ENCODE measurements at places on chromosomes 3 and 15.

DNA sequence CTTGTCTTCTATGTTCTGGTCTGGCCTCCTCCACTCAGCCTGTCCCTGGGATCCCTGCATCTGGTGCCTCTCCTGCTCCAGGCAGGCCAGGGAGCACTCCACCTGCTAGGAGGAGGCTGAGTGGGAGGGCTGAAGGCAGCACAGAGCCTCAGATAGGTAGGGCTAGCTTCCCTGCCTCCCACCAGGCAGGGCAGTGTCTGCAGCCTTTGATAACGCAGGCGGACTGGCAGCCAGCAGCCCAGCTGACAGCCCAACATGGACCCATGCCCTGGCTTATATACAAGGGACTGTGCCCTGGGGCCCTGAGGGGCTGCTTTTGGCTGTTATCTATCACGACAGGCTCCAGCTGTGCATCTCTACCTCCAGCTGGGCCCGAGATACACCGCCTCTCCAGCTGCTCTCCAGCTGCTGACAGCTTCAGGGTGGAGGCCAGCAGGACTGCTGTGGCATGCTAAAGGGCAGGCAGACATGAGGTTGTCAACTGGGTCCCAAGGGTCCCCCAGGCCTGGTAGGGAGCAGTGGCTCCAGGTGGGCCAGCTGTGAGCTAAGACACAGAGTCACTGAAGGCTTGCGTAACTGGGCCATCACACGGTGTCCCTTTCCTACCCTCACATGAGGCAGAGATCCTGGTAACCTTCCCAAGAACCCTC lies 5.2 kb upstream of the CLK3 start:
- peak; percentile 55 for DNase-seq

DNA sequence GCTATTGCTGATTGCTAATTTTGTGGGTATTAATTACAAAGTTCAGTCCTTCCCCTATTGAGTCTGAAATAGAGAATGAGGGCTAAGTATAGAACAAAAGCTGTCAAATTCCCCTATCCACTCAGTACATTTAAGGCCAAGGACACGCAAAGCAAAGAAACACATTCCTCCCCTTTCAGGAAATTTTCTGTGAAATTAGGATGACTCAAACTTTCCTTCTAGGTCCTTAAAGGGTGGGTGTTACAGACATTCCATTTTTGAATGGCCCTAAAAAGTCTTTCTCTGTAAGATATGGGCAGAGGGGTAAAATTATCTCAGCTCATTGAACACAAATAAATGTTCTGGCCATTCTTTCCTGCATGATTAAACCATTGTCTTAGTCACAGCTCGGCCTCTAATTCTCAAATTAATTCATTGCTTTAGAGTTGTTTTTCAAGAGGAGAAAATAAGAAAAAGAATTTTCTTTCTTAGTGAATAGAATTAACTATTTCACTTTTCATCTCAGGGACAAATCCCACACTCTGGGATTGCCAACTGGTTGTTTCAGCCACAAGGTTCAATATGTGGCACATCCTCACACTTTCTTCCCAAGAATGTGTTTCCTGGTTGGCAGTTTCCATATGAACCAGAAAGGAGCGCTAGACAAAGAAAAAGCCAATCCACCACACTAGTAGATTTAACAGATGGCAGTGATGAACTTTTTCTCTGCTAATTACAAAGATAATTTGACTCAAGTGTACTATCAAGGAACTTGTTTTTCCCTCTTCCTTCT lies 424.1 kb downstream of the ZNF385D start:
- no peak for DNase-seq

DNA sequence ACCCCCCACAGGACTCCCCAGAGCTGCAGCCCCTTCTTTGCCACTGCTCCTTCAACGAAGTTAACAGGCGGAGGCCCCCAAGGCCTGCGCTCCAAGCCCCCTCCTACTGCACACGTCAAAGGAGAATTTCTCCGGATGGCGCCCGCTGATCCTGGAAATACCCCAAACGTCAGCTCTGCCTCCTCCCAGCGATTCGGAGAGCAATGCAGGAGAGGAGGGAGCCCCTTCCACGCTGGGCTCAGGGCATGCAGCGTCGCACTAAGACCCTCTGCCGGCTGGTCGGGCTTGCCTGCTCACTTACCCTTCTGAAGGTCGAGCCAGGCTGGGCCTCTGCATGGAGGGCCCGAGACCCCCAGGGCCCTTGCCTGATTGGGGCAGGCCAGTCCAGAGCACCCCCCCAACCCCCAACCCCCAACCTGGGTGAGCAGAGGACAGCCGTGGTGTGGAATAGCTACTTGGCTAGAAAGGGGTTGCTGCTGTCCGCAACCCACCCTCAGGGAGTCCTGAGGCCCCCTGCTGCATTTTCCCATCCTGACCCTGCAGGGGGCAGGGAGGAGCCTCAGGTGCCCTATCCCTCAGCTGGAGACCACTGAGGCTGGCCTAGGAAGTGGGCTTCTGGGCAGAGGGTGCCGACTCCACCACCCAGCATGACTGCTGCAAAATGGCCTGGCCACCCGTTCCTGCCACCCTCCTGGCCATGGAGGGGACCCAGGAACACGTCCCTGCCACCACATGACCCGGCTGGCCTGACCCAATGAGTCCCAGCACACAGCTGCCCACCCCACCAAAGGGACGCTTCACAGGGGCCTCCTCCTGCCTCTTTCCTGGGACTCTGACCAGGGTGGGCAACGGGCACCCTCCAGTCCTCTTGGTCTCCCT lies 976 bp downstream of the ATP2B2 start:
- no peak for DNase-seq

DNA sequence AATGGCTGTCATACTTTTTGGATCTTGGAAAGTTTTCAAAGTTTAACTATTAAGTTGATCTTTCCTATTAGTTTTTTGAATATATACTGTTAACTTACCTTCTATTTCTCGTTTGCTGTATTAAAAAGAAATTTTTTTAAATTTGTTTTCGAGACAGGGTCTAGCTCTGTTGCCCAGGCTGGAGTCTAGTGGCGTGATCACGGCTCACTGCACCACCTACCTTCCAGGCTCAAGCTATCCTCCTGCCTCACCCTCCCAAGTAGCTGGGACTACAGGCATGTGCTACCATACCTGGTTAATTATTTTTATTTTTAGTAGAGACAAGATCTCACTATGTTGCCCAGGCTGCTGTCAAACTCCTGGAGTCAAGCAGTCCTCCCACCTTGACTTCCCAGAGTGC lies 4.6 kb downstream of the KNL1 start:
- no peak for DNase-seq

GRCh38 chr3:39052583-39052982 lies 767 bp downstream of the WDR48 start:
- no peak for DNase-seq

DNA sequence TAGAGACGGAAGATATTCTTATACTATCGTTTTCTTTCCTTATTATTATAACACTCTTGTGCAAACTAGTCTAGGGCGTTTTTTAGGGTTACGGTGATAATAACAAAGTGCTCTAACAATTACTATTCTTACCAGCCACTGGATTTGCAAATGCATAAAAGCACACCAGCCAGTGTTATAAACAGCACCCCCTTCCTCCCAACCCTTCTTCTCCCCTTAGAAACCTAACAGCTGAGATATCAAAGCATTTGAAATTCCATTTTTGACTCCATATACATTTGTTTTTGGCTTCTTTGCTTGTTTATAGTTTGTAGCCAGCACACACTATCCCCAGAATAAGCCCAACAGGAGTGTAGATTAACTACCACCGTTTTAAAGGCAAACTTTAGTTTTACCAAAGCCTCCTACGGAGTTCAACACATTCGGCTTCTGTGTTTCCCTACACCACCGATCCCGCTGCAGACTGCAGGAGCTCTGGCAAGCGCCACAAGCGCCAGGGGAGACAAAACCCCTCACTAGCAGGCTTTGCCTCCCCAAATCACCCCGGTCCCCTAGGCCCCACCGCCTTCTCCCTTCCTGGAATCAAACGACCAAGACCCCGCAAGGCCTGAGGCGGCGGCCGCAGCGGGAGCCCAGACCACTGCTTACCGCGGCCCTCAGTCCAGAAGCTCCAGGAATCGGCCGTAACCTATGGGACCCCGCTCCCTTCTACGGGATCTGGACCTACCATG lies 461 bp downstream of the COPB2 start:
- peak; percentile 43 for DNase-seq

DNA sequence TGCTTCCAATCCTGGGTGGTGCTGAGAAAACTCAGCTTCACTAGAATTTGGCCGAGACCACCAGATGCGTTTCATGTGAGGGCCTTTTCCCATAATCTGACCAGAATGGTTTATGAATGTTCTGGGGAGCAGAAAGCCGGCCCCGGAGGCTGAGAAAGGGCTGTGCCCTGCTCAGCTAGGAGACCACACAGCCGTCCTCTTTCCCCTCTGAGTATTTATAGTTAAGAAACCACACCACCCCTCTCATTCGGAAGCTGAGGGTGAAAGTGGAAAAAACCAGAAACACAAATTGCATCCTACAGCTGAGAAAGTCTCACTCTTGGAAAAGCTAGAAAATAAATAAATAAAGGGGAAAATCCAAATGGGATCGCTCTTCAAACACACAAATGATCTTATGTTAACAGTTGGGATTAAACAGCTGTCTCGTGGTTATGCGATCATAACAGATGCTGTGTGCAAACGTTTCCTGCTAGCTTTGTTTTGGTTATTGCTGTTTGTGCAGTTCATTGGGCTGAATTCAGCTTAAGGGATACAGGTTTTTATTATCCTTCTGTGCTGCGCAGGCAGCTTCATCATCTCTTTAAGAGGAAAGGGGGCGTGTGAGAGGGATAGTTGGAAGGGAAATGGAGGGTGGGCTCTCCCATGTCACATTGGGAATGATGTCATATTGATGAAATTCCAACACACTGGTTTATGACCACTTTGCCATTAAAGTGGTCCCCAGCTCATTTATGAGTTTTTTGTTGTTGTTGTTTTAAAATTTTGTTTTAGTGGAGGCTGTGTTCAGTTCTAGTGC lies 1026.2 kb upstream of the NR2F2 start:
- DNase-seq, result no peak

DNA sequence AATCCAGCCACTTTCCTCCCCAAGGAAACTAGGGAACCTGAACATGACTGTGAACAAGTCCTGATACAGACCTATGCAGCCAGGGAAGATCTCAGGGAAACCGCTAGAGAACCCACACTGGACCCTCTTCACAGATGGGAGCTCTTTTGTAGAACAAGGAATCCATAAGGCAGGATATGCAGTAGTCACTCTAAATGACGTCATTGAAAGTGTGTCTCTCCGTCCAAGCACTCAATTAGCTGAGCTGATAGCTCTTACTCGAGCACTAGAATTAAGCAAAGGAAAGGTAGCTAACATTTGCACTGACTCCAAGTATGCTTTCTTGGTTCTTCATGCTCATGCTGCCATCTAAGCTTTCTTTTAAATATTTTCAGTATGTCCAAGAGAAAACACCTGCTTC lies 10.0 kb upstream of the SMCO1 start:
- DNase-seq, result no peak

All from NCI-H2171 treated with DMSO at 0.1 percent for 48 hours (cell line).